Effector memory CD4-positive, alpha-beta T cell (primary cell): ENCODE measurements at places on chromosomes 7 and 10.
A peak's percentile ranks its signal among the peaks of the same experiment; 100 is the strongest.

- DNase-seq = no peak
Measured at GRCh38 chr7:152884321-152884720, 124.8 kb downstream of the ACTR3B start.

DNA sequence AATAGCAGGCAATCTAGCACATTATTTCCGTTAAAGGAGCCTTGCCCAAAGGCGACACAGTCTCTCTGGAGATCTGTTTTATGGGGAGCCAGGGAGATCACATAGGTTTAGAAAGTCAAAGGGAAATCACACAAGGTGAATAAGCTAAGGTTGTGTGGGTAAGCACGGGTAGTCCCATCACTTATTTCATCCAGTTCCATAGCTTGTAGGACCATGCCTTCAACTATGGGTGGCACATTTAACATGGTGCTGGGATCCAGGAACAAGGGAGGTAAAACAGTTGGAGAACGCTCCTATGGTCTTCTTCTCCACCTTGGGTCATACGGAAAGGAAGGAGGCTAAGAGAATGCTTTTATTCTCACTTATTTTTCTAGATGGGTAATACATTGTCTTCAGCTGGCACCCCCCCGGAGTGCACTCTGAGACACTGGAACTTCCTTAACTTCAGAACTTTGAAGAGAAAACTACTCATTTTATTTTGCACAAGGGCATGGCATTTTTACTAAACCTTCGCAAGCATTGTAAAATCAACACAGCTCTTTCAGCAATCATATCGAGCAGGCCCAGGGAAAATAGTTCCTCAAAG is 435.4 kb downstream of the KIF20B start:
- no peak for DNase-seq

GRCh38 chr10:15789793-15790525 is 70.2 kb upstream of the ITGA8 start:
- DNase-seq = no peak

DNA sequence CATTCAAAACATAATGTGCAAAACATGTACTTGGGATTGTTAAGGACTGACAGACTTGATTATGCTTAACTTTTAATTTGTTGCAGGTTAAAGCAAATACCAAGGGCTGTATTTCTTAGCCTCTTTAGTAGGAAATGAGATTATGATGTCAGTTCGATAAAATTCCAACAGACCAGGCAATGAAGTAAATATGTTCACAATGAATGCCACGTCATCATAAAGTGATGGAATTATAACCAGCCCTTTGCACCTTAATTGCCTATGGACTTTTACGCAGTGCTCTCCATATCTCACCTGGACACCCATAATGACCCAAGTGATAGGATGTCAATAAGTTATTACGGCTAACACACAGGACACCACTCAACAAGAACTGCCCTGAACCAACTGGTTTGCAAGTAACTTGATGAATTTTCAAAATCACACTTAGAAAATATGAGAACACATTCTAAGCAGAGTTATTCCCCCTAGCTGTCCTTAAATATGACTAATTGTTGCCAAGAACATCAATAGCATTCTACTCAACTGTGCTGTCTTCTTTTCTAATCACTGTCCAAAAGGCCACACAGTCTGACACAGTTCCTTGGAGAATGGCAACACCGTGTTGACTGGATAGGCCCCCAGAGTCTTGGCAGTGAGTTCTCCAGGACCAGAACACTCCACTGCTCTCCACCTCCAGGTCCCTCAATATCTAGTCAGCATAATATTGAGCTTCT is 115.0 kb downstream of the CHCHD3 start:
- no peak for DNase-seq

DNA sequence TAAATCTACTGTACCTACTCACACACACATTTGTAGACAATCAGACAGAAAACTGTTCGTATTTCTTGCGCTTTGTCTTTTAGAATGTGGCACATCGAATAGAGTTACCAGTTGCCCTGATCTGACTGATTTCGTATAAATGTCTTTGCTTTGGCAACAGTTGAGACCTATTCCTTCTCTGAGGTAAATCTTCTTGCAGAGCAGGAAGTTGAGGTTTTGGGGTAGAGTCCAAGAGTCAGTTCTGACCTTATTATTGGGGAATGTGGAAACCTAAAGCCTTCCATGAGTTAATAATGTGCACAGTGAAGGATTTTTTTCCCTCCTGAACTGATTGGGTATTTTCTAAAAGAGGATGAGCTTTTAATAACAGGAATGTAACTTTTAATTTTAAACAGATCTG is 135.3 kb downstream of the KIAA1217 start:
- no peak for DNase-seq

GRCh38 chr10:28077889-28078288 is 79.0 kb upstream of the ODAD2 start:
- no peak for DNase-seq

GRCh38 chr10:7853226-7853842 is 35.0 kb downstream of the TAF3 start:
- no peak for DNase-seq

GRCh38 chr10:88254091-88254490 is 329.0 kb downstream of the RNLS start:
- DNase-seq = no peak

DNA sequence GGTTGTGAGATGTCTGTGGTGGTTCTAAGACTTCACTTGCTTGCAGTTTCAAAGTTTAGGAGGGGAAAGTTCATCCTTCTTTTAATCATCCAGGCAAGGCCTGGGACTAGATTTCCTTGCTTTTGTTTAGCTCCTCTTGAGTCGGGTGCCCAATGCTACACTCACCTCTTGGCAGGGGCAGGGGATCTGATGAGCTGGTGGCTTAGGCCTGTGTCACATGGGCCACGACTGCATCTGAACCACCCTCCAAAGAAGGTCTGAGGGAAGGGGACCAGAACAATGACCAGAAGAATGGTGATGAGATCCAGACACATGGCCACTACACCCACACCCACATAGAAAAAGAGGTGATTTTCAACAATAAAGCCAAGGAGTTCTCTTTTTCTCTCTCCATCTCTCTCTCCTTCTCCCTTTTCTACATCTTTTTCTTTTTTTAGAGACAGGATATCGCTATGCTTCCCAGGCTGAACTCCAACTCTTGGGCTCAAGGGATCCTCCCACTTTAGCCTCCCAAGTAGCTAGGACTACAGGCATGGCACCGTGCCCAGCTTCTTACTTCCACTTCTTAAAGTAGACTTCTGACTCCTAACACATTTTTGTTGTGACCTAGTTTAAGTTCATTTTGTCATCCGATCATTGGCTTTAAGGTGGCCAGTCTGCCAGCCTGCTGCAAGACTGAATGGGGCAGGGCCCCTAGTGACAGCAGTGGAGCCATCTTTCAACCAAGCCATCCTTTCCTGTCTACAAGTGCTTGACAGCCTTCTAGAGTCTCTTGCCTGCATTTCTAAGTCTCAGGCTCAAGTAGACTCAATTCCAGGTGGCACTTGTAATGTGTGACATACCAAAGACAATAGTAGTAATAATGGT is 350.9 kb downstream of the RNLS start:
- DNase-seq = no peak

DNA sequence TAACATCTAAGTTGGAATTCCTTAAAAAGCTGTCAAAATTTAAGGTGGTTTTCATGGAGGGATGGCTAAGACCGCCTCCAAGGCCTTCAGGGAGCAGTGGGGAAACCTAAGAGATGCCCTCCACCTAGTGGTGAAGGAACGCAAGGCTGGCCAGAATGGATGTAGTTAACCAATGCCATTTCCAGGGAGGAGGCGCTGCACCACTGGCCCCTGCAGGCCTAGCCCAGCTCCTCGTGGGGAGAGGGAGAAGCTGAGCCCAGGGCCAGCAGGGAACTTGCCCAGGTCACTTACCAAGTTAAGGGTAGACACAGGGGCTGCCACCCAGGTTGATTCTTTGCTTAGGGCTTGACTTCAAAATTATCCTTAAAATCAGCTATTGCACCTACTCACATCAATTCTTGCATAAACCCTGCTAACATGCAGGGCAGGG is 32.0 kb downstream of the FIGNL1 start:
- peak; percentile 42 for DNase-seq

- DNase-seq = no peak
Measured at GRCh38 chr7:130758429-130759056, 24.5 kb upstream of the KLF14 start.

GRCh38 chr10:71964743-71965515 is 734 bp downstream of the CHST3 start:
- no peak for DNase-seq

DNA sequence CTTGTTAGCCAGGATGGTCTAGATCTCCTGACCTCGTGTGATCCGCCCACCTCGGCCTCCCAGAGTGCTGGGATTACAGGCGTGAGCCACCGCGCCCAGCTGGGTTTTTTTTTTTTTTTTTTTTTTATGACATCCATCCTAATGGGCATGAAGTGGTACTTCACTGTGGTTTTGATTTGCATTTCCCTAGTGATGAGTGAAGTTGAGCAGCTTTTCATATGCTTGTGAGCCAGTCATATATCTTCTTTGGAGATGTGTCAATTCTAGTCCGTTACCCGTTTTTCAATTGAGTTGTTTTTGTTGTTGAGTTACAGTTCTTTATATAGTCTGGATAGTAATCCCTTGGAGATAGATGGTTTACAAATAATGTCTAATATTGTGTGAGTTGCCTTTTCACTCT is 127.7 kb downstream of the SMURF1 start:
- no peak for DNase-seq

- no peak for DNase-seq
Measured at GRCh38 chr10:110462166-110463095, 35.3 kb upstream of the DUSP5 start.

DNA sequence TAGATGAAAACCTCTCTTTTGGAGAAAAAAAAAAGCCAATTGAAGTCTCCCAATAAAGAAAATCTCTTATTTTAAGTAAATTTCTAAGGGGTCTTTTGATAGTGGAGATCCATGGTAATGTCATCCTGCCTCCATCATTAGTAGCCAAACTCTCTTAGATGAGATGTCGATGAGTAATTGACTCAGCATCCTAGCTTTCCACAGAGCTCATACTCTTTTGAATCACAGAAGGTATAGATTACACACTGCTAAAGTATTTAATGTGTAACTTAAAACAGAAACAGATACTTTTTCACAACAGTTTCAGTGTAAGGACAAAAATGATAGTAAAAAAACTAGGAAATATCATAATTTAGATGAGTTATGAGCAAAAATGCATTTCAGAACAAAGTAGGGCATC is 19.4 kb downstream of the MAGI2 start:
- DNase-seq = no peak

GRCh38 chr10:106551501-106552062 is 612.9 kb downstream of the SORCS1 start:
- DNase-seq = no peak

GRCh38 chr7:109996927-109997326 is 1094.0 kb upstream of the LRRN3 start:
- no peak for DNase-seq

DNA sequence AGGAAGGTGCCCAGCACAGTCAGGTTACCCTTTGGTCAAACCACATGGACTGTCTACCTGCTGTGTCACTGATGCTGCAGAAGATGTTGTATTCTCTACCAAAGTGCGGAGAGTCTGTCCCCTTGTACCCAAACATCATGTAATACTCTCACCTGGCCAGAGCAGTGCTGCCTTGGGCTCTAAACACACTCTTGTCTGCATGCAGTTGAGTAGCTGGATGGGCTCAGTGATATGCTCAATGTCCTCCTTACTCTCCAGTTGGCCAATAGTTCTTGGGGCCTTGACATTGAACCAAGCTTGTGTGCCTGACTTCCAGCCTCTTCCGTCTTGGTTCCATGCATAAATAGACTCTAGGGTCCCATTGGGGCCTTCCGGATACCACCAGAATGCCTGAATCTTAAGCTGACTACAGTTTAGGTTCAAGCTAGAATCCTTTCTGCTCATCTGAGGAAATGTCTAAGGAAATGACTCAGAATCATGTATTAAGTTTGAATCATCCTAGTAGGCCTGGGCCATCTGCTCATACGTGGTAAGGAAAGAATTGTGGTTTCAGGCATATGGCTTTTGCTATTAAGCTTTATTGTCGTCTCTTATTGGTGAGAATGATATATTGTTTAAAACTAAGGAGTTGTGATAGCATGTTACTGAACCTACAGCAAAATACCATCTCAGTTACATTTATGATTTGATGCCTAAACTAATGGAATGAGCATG is 118.0 kb downstream of the OTUD1 start:
- no peak for DNase-seq

DNA sequence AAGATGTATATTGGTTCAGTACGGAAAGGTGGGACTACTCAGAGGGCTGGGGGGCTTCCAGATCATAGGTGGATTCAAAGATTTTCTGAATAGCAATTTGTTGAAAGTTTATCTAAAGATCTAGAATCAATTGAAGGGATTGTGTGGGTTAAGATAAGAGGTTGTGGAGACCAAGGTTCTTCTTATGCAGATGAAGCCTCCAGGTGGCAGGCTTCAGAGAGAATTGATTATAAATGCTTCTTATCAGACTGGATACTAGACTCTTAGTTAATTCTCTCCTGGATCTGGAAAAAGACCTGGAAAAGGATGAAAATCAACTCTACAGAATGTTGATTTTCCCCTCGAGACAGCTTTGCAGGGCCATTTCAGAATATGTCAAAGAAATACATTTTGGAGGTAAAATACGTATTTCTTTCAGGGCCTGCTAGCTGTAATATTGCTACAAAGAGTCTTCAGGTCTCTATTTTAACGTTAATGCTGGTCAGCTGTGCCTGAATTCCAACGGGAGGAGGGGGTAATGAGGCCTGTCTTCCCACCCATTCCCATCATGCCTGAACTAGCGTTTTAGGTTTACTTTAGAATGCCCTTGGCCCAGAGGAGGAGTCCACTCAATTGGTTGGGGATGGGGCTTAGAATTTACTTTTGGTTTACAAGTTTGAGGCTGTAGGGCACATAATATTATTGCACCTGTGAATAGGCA is 12.8 kb upstream of the GPR15LG start:
- DNase-seq = no peak

GRCh38 chr10:114437473-114438292 is 33.4 kb upstream of the AFAP1L2 start:
- no peak for DNase-seq

DNA sequence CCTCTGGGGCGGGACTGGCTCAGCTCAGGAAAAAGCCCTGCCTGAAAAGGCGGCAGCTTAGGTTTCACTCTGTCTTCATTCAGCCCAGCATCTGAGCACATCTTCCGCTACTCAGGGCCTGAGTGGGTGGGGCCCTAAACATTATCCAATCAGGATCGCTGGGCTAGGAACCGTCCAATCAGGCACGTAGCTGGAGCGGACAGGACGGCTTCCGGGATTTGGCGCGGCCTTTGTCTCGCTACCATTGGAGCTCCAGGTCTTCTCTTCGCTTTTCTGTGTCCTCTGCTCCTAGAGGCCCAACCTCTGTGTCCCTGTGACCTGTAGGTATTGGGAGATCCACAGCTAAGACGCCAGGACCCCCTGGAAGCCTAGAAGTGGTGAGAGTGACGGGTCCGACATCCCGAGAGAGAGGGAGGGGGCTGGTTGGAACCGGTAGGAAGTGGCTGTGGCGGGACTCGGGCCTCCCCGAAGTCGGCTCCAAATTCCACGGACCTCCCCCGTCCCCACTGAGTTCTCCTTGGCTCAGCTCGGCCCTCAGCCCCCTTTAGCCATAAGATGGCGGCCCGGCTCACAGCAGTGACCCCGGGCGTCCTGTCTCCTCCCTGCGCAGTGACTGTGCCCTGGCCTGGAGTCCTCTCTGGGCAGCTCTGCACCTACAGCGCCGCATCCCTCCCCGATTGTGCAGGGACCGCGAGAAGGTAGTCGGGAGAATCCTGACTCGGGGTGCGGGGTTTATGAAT is 99.1 kb downstream of the ZNF680 start:
- peak; percentile 2 for DNase-seq
